Thymus (tissue), 14 donors: ENCODE measurements at places on chromosomes 7 and 10.
A peak's percentile ranks its signal among the peaks of the same experiment; 100 is the strongest.

GRCh38 chr7:1214516-1214915 lies 18.2 kb upstream of the UNCX start:
- DNase-seq, result no peak

- no peak for DNase-seq
Observed at GRCh38 chr7:7223250-7223649, 40.9 kb downstream of the C1GALT1 start.

- no peak for DNase-seq
Observed at GRCh38 chr10:5497948-5498730, 1.2 kb downstream of the CALML5 start.

DNA sequence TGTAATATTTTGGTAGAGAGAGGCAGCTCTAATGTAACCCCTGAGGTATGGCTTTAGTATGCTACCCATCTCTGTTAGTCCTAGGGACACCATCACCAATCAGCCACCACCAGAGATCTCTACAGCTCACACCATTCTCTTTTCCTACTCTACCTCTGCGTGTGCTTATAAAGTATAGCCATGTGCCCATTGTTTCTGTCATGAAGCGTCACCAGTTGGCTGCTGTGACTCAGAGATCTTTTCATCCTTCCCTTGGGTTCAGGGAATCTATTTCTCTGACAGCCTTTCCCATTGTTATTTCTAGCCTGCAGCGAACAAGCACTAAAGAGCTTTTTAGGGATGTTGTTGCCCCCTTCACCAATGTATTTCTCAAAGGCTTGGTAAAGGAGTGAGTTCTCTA lies 103.3 kb downstream of the TPST1 start:
- no peak for DNase-seq

- DNase-seq, result no peak
Observed at GRCh38 chr7:149209518-149210269, 14.3 kb downstream of the ZNF282 start.

DNA sequence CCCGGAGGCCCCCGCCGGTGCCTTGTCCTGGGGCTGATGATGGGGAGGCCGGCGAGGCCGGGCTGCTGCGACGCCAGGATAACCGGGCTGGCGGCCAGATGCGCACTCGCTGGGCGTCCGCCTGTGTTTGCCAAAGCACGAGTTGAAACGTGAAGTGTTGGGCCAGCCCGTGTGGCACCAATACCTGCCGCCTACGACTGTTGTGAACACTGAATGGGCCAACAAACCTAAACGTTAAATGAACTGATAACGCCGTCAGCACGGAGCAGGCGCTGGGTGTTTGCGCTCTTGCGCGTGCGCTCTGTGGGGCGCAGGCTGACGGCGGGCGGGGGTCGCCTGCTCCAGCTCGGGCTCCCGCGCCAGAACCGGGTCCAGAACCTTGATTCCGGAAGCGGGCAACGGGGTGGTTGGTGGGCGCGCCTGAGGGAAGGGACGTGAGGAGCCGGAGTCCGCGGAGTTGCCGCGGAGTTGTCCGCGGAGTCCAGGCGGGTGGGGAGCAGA lies 658 bp downstream of the CYP2E1 start:
- no peak for DNase-seq

DNA sequence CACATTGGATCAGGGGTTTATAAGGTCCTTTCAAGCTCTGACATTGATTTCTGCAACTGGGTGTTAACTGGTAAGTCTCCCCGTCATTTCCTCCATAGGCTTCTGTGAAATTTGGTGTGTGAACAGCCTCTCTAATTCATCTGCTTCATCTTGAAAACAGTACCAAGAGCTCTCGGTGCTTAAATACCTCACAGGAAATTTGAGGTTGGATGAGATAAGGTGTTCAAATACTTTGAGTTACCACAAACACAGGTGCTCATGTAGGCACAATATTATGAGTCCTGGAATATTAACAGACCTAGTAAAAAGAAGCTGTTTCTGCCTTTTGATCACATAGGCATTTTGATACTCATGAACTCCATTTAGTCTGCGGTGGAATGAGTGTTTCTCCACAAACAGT lies 85.2 kb downstream of the RTKN2 start:
- peak; percentile 83 for DNase-seq

GRCh38 chr10:22475651-22476600 lies 130.6 kb downstream of the SPAG6 start:
- DNase-seq, result no peak

DNA sequence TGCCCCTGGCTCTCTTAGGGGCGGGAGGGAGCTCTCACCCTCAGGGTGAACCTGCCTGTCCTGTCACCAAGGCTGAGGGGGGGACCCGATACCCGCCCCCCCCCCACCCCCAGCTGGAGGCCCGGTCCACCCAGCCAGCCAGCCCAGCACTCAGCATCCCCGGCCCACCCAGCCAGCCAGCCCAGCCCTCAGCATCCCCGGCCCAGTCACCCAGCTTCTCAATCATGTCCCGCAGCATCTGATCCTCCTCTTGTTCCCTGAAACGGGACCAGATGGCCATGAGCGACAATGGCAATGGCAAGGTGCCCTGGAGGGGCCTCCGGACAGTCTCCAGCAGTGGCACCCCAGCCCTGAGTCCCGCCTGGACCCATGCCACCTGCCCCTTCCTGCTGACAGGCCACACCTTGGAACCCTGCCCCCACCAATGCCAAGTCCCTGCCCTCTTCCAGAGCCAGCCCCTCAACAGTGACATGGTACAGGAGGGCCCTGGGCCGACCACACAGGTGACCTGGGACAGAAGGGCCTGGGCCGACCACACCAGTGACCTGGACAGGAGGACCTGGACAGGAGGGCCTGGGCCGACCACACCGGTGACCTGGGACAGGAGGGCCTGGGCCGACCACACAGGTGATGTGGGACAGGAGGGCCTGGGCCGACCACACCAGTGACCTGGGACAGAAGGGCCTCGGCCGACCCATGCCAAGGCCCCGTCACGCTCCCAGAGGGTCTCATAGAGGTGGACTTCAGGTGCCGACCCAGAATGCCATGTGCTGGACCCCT lies 24.2 kb downstream of the MICALL2 start:
- no peak for DNase-seq

GRCh38 chr7:50393547-50394252 lies 56.5 kb downstream of the FIGNL1 start:
- DNase-seq, result no peak

DNA sequence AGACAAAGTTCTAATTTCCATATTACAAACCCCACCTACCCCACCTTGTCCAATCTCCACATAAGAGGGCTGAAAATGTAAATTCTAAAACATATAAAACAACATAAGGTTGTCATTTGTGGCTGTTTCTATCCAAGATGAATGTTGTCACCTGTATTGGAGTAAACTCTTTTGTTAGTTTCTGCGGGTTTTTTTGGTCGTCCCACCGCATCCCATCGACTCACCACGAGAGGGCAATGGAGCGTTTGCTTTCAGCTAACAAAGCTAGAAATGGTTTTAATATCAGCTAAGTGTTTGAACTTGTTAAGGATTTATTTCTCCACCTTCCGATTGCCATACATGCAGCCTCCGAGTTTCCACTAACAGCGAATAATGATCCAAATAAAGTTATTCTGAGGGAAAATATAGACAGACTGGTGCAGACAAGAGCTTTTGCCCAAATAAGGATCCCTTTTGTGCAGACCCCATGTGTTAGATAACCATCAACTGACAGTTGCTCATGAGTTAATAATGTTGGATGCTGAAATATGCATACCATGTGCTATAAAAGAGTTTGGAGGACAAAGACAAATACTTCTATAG lies 137.2 kb downstream of the ARID5B start:
- peak; percentile 92 for DNase-seq

DNA sequence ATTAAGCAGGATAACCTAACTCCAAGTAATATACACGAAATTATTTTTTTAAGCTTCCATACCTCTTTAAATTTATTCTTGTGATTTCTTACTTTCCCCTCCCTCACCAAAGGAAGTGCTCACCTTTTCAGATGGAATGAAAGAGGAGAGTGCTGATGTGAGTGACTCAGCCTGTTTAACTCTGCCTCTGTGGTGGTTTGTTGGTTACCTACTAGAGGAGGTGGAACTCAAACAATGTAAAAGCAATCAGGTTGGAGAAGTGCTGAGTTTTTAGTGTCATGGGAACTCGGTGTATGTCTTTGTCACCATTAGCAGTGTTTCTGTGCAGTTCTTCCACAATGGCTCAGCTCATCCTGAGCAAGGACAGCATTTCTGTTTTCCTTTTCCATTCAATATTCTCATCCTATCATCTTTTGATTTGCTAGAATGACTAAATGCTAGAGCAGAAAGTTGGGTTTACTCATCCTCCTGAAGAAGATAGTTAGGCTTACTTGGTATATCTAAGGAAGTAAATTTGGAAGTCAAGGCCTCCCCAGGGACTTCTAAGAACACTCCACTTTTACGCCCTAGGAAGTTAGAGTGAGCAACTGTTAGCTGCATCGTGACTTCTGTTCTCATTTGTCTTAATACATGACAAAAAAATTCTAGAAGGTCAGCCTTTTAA lies 6.0 kb downstream of the ADD3 start:
- DNase-seq, result peak; percentile 37

DNA sequence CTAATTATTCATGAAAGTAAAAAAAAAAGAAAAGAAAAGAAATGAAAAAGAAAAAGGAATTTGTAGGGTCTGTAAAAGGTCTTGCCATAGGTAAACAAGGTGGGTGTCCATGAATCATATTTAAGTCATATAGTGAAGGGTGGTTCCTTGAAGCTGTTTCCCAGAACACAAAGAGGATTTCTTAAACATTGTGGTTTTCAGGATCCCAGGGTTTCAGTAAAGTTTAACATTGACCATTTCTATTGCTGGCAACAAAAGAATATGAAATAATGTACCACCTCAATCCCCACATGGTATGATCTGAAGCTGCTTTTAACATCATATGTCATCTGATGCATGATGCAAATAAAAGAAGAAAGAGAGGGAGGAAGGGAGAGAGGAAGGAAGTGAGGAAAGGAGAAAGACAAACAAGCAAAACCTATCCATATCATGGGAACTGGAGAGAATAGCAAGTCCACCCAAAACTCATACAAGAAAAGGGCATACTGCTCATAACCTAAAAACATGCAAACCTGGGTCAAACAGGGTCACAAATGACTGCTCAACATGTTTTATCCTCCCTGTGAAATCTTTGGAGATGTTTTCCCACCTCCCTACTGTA lies 663.5 kb downstream of the SORCS1 start:
- no peak for DNase-seq
